GM12865 (cell line): ENCODE measurements at places on chromosomes 6 and 20.
A peak's percentile ranks its signal among the peaks of the same experiment; 100 is the strongest.

GRCh38 chr20:43681468-43681942 is 14.6 kb downstream of the MYBL2 start:
- DNase-seq = peak; percentile 78

- no peak for DNase-seq
Observed at GRCh38 chr6:14802514-14803160, 443.2 kb upstream of the JARID2 start.

- peak; percentile 31 for DNase-seq
Observed at GRCh38 chr6:14134211-14134910, 16.8 kb downstream of the CD83 start.

GRCh38 chr6:37648465-37649330 is 49.0 kb downstream of the MDGA1 start:
- DNase-seq = no peak

- no peak for DNase-seq
Observed at GRCh38 chr6:28587746-28588075, 62.0 kb downstream of the GPX5 start.

DNA sequence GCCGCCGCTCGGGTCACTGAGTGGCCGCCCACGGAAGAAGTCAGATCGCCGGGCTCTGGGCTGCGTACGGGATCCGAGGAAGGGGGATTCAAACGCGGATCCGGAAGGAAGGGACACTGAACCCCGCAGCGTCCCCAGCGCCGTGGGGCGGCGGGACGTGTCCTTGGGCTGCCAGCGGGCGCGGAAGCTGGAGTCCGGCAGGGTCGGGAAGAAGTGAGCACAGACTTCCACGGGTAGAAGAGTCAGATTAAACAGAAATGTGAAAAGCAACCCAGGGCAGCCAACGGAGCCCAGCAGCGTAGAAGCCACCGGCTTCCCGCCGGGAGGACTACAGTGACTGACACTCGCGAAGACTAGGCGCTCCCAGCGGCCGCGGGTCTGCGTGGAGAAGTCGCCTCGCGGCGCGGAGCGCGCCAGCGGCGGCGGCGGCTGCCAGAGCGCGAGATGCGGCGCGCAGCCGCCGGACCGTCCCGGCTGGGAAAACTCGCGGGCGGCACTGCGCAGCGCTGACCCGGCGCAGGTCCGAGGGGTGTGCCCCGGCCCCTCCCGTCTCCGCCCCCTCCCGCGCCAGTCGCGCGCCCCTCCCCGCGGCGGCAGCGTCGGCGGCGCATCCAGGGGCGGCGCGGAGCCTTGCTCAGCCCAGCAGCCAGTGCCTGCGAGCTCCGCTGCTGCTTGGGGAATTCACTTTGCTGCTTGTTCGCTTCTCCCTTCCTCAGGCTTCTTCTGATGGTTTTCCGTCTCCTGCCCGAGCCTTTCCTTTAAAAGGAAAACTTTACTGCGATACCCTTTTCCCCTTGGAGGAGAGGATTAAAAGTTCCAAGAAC is at the start of gene SAMD5:
SAMD5 (plus strand) TSS at position 649 of the 824 bp plus-strand sequence. CDS start 239 bp downstream, outside the sequence.
- peak; percentile 25 for DNase-seq

DNA sequence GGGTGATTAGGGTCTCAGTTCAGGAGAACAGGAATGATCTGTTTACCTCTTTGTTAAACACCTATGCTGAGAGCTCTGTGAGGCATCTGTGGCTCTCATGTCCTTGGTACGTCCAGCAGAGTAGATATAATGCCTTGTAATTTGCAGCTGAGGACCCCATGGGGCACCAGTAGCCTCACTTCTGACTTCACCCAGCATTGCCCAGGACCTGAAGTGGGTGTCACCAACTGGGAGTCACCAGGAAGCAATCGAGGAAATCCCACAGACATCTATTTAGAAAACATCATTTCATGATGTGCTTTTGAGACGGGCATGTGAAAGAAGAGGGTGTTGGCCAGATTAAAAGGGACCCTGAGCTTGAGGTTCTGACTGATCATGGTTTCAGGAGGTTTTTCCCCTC is 8.8 kb downstream of the EDN3 start:
- DNase-seq = no peak

DNA sequence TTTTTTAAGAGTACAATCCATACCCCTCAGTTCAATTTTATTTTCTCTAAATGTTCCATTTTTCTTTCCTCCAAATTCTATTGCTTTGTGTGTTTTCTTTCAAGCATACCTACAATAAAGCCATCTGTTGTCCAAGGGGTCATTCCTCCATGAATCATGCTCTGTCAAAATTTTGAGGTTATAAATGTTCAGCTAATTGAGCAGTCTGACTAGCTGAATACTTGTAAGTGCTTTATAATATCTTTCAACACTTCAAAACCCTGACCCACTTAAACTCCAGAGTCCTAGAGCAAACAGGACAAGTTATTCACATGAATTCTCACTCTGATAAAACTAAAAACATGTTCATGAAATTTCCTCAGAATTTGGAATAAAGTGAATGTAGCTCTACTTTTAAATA is 33.4 kb upstream of the EYA4 start:
- no peak for DNase-seq

GRCh38 chr6:166849749-166850183 is 106.6 kb downstream of the RNASET2 start:
- peak; percentile 71 for DNase-seq

- DNase-seq = no peak
Observed at GRCh38 chr20:50259705-50260478, 69.3 kb downstream of the CEBPB start.

DNA sequence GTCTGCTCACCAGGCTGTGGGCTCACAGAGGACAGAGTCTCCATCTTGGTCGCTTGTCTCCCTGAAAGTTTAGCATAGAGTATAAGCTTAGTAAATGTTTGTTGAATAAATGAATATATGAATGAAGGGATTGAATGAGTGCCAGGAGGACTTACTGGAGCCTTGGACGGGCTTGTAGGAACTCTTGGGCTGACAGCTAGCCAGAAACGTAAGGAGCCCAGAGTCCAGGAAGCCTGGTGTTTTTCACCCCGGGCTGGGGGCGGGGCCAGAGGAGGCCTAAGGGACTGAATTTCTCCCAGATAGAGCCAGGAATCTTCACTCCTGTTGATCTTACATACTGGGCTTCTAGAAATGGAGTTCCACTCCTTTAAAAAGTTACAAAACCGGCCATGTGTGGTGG is 68.5 kb upstream of the SRSF6 start:
- no peak for DNase-seq

DNA sequence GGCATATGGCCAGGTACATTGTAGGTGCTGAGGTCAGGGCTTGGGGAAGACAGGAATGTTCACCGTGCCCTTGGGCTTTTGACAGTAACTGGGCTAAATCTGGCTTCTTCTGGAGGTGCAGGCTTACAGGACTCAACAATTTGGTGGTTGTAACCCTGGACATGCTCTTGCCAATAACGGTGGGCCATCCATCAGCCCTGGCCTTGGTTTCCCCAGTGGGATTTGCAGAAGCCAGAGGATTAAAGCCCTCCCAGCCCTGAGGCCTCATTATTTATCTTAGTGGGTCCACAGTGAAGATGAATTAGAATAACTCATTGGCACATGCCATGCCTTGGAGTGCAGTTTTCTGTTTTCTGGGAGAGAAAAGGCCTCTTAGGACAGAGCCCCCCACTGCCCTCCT is 44.0 kb downstream of the TOX2 start:
- DNase-seq = no peak

DNA sequence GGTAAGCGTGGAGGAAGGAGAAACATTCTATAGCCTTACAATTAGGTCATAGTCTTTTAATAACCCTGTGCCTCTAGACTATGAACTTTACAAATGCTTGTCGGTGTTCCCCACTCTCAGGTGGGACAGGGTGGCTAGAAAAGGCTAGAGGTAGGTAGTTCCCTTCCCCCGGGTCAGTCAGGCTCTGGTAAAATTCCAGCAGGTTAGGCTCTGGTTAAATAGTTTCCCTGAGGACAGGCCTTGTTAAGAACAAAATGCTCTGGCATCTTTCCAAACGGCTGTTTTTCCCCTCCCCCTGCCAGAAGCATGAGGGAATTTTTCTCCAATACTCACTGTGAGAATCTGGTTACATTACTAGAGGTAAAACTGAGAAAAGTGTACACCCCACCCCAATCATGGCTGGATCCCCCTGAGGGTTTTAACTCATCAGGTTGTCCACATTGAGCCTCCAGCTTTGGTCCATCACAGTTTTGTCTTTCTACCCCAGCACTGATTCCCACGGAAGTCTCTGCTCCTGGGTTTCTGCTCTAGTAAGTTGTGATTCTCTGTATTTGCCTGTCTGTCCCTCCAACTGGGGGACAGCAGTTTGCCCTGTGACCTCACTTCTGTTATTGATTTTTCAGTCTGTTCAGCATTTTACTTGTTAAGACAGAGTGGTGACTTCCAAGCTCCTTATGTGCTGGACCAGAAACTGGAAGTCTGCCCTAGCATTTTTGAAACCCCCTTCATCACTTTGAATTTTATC is 84.7 kb upstream of the ADGRF1 start:
- DNase-seq = no peak

- peak; percentile 5 for DNase-seq
Observed at GRCh38 chr6:4066029-4066755, 12.7 kb downstream of the FAM217A start.

DNA sequence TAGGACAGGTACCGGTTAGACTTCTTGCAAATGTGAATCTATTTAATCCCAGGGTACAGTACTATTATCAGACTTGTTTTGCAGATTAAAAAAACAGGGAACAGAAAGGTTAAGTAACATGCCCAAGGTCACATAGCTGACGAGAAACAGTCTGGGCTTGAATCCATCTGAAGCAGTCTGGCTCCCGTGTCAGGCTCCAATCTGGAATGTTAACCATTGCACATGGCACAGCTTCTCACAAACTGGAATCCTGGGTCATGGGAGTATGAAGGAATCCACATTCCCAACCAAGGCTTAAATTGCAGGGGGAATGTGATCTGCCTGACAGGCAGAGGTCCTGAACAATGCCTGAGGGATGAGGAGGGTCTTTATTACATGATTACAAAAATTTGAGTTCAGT is 187.5 kb upstream of the SPTLC3 start:
- no peak for DNase-seq

GRCh38 chr6:71983131-71983530 is 96.8 kb downstream of the RIMS1 start:
- DNase-seq = peak; percentile 18

DNA sequence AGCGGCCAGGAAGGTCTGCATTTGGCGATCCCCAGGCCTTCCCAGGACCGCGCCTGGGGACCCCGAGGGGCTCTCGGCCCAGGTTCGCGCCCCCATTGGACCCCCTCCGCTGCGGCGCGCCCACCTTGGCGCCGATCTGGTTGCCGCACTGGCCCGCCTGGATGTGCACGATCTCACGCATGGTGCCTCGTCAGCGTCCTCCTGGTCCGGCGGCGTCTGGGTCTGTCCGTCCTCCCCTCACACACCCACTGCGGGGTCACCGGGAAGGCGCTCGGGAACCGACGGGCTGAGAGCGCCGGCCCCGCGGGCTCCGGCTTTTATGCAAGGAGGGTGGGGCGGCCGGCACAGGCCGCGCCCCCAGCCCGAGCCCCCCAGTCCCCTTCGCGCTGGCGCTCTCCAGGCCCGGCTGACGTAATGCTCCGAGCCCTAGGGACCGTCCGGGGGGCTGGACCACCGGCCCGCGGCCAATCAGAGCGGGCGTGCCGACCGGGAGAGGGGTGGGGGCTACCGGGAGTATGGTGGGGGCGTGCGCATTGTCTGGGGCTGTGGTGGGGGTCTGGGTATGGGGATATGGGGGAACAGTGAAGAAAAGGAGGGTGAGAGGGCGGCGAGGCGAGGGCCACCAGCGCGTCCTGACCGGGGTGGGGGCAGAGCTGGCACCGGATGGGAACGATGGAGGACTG is at the start of gene TUBB2B:
TUBB2B (minus strand) TSS at position 291 of the 683 bp plus-strand sequence; CDS start at position 181, 110 bp downstream.
- DNase-seq = peak; percentile 39

- no peak for DNase-seq
Observed at GRCh38 chr6:67031451-67031850, 1324.4 kb upstream of the EYS start.

- no peak for DNase-seq
Observed at GRCh38 chr6:35441642-35442041, 10.5 kb upstream of the FANCE start.

DNA sequence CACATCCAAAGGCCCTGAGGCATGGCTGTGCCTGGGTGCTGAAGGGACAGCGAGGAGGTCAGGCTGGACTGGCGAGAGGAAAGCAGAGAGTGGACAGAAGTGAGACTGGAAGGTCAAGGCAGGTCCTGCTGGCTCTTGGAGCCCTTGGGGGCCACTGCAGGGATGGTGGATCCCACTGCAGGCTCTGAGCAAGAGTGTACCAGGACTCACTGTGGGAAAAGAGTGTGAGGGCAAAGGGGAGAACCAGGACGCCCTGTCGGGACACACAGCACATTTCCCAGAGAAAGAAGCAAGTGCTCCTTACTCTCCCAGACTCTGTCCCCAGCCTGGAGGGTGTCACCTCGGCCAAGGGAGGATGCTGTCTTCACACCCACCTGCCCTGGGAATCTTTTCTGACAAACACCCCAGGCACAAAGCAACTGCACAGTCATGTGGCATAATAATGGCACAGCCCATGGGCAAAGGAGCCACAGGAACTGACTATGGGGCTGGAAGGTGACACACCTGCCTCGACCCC is 172.3 kb upstream of the CST7 start:
- no peak for DNase-seq

DNA sequence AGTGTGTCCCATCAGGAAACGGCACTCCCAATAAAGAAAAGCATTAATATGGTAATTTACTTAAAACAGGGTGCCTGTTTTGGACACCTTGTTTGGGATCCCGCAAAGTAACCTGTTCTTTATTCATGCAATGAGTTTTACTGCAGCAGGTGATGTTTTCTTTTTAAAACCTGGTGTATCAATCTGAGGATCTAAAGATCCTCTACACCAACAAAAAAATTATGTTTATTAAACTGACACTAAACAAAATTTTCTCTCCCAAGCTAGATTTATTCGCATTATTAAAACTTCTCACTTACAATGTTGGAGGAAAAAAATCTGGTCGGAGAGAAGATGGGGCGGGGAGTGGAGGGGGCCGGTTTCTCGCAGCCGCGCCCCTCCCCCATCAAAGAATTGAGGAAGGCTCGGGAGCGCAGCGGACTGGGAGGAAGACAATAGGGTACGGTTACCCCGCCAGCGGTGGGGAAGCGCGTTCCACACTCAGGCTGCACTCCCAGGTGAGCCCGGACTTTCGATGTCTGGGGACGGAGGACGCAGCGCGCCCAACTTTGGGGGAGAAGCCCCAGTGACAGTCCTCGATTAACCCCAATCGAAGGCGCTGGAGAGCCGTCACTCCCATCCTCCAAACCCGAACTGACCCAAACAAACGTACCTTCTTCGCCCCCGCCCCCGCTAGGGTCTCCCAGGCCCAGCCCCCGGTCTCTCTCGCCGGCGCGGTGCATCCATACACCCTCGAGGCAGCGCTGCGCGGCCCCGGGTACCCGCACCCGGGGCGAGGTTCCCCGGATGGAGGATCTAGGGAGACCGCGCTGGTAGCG is 1.3 kb downstream of the CD24 start:
- no peak for DNase-seq

DNA sequence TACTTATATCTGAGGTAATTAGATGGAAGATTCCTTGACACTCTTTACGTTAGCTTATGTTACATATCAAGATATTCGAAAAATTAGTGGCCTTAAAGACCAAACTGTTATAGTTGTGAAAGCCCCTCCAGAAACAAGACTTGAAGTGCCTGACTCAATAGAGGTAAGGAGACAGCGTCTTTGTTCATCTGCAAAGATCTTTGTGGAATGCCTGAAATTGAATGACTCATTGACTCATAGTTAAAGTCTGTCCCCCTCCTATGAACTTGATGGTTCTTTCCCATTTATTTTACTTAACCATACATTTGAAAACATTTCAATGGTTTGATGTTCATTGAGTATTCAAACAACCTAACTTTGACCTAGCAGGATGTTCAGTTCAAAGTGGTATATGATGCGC is 47.6 kb upstream of the CDKAL1 start:
- DNase-seq = no peak
